ENCODE measurements at places on chromosomes 11 and 22. TPM values are rescaled to one million over a fixed set of nuclear protein-coding genes. Genes with fewer than 3 reads are reported as not detected.

DNA sequence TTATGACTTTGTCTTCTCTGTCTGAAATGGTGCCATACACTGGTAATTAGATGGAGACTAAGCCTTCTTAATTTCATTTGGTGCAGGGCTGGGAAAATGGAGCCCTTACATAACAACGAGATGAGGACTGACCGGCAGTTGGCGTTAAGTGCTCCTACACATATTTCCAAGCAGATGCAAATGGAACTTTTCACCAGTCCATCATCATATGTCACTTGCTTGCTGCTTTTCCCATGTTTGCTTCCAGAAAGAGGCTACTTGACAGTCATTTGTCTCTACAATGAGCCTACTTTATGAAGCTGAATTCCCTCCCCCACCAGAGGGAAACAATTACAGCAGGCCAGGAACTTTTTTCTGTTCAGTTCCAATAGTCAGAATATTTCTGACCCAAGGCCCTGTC lies 32.6 kb downstream of the SVIP start:
- H3K4me1 ChIP-seq: no peaks in the 10 kb centered on the region
- DNase-seq: no peak
- H3K36me3 ChIP-seq: no peaks in the 10 kb centered on the region
- H3K27ac ChIP-seq: no peak overlapping the region
- no peak overlapping the region for H3K4me3 ChIP-seq

DNA sequence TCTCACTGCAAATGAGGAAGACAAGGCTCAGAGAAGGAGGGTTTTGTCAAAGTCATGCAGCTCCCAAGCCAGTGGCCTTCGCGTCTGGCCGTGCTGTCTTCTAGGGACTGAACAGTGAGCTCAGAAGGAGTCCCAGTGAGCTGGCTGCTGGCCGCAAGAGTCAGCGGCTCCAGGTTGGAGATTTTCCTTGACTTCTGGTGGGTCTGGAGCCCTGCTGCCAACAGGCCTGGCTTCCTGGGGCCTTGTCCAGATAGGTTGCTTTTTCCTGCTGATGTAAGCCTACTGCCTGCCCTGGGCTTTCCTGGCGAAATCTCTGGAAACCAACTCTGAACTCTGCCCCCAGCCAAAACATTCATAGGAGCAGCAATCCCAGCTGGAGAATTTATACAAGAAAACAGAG lies 272.7 kb upstream of the CADM1 start:
- H3K4me3 ChIP-seq: no peak overlapping the region
- no peak for DNase-seq
- no peaks in the 10 kb centered on the region for H3K36me3 ChIP-seq
- no peak overlapping the region for H3K27ac ChIP-seq
- no peaks in the 10 kb centered on the region for H3K4me1 ChIP-seq

Gene KRTAP5-11
- not detected for total RNA-seq

DNA sequence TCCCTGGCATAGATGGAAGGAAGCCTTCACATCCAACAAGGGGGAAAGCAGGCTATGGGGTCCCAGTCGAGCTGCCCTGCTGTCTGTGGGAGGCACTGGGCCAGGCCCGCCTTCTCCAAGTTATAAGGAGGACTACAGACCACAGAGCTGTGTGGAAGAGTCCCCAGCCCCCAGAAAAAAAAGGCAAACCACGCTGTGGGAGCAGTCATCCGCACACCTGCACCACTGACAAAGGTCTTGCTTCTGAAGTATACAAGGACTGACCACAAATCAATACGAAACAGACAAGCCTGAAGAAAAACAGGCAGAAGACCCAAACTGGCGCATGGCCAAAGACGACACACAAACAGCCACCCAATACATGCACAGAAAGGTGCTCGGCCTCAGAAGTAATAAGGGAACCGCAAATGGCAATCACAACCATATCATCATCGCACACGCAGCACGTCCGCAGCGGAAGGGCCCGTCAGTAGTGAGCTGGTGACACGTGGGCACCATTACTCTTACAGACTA lies 384.1 kb downstream of the CTTN start:
- H3K36me3 ChIP-seq: no peaks in the 10 kb centered on the region
- no peak overlapping the region for H3K27ac ChIP-seq
